ENCODE measurements at places on chromosomes 11 and 22. TPM values are rescaled to one million over a fixed set of nuclear protein-coding genes. Genes with fewer than 3 reads are reported as not detected.

DNA sequence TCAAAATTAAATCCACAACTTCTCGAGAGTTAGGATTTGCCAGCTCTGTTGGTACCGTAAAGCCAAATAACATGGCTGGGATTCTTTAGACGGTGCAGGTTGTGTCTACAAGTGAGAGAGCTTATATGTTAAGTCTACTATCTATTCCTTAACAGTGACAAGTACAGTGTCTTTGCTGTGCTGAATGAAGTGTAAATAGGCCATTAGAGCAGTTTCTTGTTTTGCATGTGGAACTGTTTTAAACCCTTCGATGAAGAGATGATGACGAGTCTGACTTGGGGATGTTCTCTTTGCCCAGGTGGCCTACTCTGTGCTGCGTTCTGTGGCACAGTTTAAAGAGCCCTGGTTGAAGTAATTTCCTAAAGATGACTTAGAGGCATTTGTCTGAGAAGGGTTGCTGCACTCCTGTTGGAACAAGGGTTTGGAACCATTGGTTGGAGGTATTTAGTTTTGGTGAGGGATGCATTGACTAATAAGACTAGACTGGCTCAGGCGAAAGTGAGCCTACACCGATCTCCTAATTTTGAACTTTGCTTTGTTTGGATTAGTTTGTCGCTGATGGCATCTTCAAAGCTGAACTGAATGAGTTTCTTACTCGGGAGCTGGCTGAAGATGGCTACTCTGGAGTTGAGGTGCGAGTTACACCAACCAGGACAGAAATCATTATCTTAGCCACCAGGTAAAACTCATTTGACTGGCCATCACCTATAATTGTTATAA, 988 bp downstream of the RPS3 start:
- no peak for DNase-seq

DNA sequence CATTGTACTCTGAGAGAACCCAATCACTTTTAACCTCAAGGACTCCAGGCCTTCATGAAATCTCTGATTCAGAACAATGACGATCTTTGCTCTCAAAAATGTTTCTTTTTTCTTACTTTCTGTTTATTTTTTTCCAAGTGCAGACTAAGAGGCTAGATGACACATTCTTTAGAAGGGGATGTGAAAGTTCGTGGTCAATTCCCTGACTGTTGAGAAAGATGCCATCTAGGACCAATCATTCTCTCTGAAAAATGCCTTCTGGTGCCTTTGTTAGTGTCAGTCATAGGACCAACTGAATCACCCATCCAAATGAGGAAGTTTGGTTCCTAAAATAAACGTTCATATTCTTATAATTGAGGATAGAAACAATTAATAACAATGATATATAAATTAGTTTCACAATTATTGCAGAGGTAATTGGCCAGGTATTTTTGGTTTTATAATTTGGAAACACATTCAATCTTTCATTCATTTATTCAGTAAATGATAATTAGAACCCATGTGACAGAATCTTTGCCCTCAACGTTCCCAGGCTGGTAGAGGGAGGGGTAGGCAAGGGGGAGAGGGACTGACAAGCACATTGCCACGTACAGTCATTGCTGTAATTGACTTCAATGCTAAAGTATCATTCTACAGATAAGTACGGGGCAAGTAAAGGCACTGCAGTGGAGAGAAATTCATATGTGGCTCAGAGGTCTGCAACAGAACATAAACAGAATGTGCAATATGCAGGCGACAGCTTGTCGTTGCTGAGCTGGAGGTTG, 333.4 kb upstream of the MPPED2 start:
- DNase-seq: no peak

DNA sequence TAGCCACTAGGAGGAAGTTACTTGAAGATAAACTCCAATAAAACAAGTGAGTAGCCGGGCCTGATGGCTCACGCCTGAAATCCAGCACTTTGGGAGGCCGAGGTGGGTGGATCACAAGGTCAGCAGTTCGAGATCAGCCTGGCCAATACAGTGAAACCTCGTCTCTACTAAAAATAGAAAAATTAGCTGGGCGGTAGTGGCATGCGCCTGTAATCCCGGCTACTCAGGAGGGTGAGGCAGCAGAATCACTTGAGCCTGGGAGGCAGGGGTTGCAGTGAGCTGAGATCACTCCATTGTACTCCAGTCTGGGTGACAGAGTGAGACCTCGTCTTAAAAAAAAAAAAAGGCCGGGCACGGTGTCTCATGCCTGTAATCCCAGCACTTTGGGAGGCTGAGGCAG, 34.0 kb upstream of the CLPB start:
- DNase-seq: no peak

DNA sequence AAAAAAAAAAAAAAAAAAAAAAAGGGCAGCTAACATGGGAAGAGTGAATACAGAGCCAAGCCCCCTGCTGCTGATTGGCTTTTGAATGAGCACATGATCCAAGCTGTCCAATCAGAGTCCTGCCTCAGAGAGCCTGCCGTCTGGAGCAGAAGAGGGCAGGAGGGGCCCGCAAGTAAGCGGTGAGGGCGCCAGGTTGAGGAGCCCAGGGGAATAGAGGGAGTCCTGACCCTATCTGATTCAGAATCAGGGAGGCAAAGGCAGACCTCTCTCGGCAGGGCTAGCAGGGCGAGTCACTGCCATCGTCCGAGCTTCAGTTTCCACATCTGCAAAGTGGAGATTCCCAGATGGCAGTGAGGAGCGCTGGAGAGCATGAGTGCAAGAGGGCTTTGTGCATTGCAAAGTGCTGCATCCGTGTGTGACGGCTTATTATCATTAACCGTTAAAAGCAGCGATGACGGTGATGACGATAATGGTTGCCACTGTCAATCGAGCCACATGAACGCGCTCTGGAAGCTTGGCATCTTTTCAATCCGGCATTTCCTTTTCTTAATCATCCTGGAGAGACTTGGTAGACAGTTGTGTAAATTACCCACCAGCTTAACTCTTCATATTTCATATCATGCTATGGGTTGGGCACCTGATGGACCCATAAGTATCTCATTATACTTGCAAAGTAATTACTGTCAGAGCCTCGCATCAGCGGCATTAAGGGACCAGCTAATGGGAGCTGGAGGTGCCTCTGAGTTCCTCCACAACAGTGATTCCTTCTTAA, 68.6 kb upstream of the ATXN10 start:
- no peak for DNase-seq

Gene C11orf58
- 153 TPM for total RNA-seq

Gene OR8G1
- not detected for total RNA-seq

Gene OR9Q1
- total RNA-seq: not detected

All from Calu3 (cell line).